ENCODE measurements at places on chromosomes 5 and 9.
A peak's percentile ranks its signal among the peaks of the same experiment; 100 is the strongest.

DNA sequence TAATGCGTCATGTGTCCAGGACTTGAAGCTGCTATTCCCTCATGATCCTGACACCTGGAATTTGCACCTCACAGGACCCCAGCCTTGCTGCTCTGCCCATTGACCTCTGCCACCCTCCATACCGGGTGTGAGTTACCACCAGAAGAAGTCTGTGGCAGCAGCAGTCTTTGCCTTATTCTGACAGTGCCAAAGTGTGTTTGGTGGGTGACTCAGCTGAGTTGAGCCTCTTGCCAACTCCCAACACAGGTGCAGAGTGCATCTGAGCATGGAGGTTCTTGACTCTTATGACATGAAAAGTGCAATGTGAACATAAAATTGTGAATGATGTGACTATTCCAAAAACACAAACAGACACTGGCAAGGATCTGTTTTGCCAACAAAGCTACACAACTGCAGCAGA lies 1166.5 kb upstream of the CDH18 start:
- H3K27me3 ChIP-seq, result no peaks in the 10 kb centered on the region
- H3K27ac ChIP-seq, result no peak overlapping the region
- no peaks in the 10 kb centered on the region for H3K36me3 ChIP-seq

DNA sequence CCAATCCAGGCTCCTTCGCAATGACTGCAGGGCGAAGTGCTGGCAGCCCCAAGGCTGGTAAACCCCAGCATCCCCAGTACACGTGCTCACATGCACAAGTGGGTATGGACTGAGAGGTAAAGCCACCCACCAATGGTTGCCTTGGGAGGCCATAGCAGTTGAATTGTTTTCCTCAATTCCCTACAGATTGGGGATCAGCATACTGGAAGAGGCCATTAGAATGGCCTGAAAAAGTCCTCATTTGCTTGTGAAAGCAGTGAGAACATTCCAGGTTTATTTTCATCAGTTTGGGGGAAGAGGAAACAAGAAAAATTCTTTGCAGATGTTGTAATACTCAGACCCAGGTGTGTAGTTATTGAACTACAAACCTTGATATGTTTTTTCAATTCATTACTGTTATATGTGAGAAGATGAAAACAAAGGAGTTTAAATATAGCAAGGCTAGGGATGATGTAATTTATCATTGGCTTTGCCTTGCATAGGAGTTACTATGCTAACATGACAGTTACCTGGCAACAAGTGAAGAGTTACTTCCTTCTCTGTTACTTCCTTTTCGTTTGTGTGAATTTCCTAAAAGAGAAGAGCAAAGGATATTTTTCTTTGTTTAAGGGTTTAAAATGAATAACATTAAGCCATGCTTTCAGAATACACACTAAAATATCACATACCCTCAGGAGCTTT lies 36.4 kb downstream of the MTMR12 start:
- H3K36me3 ChIP-seq, result peaks cover 2% of the 10 kb centered on the region
- H3K27ac ChIP-seq, result peak overlapping the region; percentile 81
- DNase-seq, result no peak
- H3K27me3 ChIP-seq, result no peaks in the 10 kb centered on the region

DNA sequence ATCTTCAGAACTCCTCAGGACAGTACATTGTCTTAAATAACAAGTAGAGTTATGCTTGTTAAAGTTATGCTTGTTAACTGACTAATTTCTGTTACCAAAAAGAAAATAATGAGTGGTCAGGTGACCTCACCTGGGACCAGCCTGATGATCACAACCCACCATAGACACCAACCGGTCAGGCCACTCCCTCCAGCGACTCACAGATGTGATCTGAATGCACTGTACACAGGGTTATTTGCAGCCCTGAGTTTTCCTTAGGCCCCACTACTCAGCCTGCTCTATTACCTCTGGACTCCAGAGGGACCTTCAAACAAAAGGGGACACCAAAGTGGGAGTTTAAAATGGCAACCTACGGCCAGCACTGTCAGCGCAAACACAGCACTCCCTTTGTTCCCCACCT lies 55.3 kb downstream of the ARSB start:
- H3K4me3 ChIP-seq, result no peak overlapping the region
- H3K36me3 ChIP-seq, result peaks cover 2% of the 10 kb centered on the region
- H3K27me3 ChIP-seq, result no peaks in the 10 kb centered on the region
- no peaks in the 10 kb centered on the region for H3K4me1 ChIP-seq

DNA sequence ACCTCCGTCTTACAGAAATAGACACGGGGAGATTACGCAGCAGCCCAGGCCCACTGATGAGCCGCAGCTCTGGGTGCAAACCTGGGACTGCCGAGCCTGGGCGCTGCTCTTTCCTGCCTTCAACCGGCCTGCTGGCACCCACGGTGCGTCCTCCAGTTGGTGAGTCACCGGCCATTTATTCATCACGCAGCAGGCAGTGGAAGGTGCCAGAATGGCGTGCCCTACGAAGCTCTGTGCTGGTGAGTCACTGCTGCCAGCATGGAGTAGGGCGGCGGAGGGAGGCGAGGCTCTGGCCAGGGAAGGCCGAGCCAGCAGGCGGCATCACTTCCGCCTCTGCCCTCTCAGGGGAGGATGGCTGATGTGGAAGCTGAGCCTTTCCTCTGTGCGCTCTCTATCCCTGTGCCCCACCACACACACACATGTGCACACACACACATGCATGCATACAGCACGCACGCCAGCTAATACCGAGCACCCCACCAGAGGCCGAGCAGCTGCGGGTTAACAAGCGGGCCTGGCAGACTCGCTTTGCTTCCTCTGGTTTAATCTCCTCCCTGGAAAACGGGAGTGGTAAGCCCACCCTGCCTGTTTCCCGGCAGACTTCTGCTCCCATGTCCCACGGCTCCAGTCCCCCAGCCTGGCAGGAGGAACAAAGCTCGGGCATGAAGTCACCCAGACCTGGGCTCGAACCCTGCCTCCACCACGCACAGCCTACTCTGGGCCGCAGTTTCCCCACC lies 39.2 kb downstream of the OLFM1 start:
- peaks cover 13% of the 10 kb centered on the region for H3K27me3 ChIP-seq
- DNase-seq, result no peak
- no peaks in the 10 kb centered on the region for H3K36me3 ChIP-seq

GRCh38 chr9:35540315-35540714 lies 50.4 kb downstream of the RUSC2 start:
- peaks cover 53% of the 10 kb centered on the region for H3K27me3 ChIP-seq
- H3K27ac ChIP-seq, result no peak overlapping the region
- peaks cover 10% of the 10 kb centered on the region for H3K36me3 ChIP-seq
- DNase-seq, result no peak
- peaks cover 5% of the 10 kb centered on the region for H3K4me1 ChIP-seq
- H3K4me3 ChIP-seq, result no peak overlapping the region

DNA sequence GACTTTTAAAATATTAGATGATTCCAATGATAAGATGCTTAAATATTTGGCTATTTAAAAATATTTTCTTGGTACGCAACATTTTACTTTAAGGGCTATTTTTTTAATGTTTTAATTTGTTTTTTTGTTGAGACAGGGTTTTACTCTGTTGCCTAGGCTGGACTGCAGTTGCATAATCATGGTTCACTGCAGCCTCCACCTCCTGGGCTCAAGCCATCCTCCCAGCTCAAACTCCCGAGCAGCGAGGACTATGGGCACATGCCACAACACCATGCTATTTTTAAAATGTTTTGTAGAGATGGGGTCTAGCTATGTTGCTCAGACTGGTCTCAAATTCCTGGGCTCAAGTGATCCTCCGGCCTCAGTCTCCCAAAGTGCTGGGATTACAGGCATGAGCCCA lies 850.2 kb upstream of the DMAC1 start:
- no peaks in the 10 kb centered on the region for H3K36me3 ChIP-seq
- no peak for DNase-seq
- H3K4me3 ChIP-seq, result no peak overlapping the region

DNA sequence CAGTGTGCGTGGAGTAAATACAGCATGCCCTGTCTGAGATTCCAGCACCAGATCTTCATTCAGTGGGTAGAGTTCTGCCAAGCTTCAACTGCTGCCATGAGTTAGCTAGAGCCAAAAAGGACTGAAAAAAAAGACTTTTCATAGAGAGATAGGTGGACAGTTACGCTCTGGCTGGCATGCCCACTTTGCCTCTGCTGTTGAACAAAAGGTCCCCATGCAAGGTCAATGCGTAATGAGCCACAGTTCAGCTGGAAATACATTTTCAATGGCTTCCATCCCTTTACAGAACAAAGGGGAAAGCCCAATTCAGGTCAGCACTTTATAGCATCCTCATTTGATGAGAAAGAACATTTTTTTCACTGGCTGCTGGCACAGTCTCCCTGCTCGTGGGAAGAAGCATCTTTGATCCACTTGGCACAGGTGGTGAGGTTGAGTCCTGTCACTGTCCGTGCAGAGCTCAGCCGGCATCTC lies 86.9 kb upstream of the ERCC6L2 start:
- H3K36me3 ChIP-seq, result no peaks in the 10 kb centered on the region
- H3K27ac ChIP-seq, result no peak overlapping the region
- H3K4me1 ChIP-seq, result no peaks in the 10 kb centered on the region
- peaks cover 7% of the 10 kb centered on the region for H3K27me3 ChIP-seq
- DNase-seq, result no peak

DNA sequence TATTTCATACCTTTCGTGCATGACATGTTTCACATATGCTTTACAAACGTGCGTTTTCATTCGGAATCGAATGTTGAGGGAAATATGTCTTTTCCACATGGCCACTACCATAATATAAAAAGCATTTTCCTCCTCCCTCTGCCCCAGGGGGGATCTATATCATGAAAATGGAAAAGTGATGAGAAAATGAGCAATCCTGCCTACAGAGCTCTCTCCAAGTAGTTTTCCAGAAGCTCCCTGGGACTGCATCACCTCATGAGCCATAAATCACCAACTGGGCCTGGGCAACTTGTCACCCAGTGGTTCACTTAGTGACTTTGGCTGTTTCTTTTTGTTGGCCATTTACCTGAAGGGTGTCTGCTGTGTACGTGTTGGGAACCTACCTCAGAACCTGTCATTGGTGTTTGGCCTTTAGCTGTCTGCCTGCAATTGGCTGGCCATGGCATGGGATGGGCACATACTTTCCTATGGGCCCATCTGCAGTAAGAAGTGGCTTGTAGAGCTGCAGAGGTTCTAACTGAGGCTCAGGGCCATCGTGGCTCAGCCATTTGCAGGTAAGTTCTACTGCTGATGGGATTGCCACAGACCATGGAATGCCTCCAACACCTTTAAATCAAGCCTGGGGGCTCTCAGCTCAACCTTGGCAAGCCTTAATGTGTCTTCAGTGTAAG lies 9.5 kb upstream of the TIFAB start:
- H3K27me3 ChIP-seq, result peaks cover 58% of the 10 kb centered on the region
- no peak overlapping the region for H3K4me3 ChIP-seq
- H3K36me3 ChIP-seq, result peaks cover 2% of the 10 kb centered on the region
- DNase-seq, result no peak
- no peak overlapping the region for H3K27ac ChIP-seq

DNA sequence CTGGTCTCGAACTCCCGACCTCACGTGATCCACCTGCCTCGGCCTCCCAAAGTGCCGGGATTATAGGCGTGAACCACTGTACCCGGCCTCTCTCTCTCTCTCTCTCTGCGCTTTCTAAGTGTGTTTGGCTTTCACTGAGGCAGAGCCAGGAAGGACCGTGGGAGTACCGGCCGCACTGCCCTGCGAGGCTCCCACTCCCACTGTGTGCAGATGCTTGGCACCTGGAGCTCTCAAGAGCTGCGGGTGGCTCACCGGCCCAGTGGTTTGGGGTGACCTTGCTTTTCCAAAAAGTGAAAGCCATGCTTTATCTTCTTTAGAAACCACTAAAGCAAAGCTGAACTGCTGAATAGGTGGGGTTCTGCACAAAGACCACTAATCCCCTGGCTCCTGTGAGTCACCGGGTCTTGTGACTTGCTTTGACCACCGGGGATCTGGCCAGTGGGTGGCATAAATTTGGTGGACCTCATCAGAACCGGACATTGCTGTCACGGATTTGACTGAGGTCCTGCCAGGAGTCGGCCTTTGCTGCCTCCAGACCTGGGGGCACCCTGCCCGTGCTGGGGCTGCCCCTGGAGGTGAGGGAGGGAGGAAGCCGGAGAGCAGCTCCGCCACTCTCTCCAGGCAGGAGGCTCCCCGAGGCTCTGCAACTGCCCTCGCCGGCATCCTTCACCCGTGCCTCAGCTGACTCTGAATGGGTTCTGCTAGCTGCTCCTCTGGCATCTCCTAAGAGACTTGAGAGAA lies 228.9 kb downstream of the FANCC start:
- H3K27ac ChIP-seq, result no peak overlapping the region
- peaks cover 10% of the 10 kb centered on the region for H3K4me1 ChIP-seq
- H3K4me3 ChIP-seq, result no peak overlapping the region
- H3K27me3 ChIP-seq, result no peaks in the 10 kb centered on the region
- DNase-seq, result no peak
- H3K36me3 ChIP-seq, result no peaks in the 10 kb centered on the region

- H3K4me1 ChIP-seq, result peaks cover 6% of the 10 kb centered on the region
- H3K4me3 ChIP-seq, result no peak overlapping the region
These were observed 39.9 kb upstream of the IL17B start for GRCh38 chr5:149418910-149419531.

DNA sequence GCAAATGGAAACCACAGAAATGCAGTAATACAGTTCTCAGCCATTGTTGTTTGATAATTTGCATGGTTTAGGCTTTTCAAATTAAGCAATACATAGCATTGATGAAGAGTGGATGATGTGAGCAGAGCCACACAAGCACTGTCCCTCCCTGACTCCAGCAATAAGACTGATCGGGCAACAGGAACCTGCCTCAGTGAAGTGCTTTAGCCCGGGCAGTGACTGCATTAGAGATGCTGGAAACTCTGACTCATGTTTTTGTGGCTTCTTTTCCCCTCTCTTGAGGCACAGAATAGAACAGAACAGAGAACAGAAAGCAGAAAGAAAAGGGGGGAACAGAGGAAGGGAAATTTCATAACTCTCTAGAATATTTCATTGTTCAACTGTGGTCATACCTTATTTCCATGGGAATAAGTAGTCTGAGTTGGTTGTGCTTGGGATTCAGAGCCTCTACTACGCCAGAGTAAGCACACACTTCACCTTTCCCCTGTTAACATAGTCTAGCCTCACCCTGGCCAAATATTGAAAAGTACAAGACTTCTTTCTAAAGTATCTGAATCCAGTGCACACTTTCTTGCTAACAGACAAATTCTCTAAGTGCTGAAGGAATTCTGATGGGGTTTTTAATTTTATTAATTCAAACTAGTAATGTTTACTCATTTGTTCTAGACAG lies 164.8 kb upstream of the VCAN start:
- H3K27me3 ChIP-seq, result no peaks in the 10 kb centered on the region
- H3K4me1 ChIP-seq, result no peaks in the 10 kb centered on the region
- no peak overlapping the region for H3K4me3 ChIP-seq
- DNase-seq, result no peak
- peaks cover 2% of the 10 kb centered on the region for H3K36me3 ChIP-seq

DNA sequence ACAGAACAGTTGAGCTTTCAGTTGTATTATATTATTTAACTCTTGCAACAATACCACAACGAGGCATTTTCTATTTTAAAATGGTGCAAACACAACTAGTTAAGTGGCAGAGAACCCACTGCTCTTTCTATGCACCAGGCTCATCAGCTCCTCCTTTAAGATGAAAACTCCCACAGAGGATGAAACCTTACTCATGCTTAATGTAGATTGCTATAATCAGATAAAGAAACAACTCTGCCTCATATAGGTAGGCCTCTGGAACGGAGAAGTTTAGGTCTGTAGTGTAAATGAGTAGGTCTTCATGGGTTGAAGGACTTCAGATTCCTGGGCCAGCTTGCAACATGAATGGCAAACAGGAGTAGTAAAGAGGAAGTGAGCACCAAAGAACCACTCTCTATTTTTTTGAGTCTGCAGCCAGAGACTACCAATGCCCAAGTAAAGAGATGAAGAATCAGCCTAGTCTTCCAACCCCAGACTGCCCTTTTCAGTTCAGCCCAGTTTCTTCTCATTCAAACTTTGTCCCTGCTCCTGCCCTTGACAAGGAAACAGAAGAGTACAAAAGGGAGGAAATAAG lies 33.9 kb downstream of the HACD4 start:
- H3K27me3 ChIP-seq, result no peaks in the 10 kb centered on the region
- peaks cover 4% of the 10 kb centered on the region for H3K36me3 ChIP-seq
- DNase-seq, result no peak
- peak overlapping the region; percentile 51 for H3K27ac ChIP-seq

All from T-helper 17 cell (primary cell).